ENCODE measurements at places on chromosomes 4 and X. TPM values are rescaled to one million over a fixed set of nuclear protein-coding genes. Genes with fewer than 3 reads are reported as not detected.

DNA sequence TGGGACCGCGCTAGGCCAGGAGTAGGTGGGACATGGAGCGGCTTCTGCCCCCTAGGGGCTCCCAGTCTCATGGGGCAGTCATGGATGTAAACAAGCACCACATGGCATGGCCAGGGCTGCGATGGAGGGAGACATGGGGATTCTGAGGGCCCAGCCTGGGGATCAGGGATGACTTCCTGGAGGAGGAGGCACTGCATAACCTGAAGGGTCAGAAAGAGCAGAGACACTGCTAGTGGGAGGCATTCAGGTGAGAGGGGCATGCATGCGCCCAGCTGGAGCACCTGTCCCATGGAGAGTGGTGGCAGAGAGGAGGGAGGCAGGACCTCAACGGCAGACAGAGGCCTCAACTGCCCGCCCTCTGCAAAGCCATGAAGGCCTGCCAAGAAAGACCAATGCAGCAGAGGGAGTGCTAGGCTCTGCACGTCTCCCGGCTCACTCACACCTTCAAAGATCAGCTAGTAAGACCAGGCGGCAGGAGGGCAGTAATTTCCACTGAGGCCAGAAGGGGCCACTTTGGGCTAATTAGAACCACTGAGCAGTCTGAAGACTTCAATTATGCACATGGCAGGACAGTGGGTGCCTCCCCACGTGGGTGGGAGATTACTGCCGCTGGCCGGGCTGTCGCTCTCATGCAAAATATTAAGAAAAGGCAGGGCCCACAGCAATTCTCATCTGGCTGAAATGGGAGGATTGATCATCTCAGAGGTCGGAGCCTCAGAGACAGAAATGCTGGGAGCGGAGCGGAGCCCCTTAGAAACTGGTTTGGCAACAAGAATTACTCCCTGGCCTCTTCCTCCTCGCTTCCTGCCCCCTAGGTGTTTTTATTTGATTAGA is 69.6 kb downstream of the PPP2R2C start:
- no peak for DNase-seq

GRCh38 chr4:84944947-84945346 is 21.5 kb downstream of the WDFY3 start:
- no peak for DNase-seq

DNA sequence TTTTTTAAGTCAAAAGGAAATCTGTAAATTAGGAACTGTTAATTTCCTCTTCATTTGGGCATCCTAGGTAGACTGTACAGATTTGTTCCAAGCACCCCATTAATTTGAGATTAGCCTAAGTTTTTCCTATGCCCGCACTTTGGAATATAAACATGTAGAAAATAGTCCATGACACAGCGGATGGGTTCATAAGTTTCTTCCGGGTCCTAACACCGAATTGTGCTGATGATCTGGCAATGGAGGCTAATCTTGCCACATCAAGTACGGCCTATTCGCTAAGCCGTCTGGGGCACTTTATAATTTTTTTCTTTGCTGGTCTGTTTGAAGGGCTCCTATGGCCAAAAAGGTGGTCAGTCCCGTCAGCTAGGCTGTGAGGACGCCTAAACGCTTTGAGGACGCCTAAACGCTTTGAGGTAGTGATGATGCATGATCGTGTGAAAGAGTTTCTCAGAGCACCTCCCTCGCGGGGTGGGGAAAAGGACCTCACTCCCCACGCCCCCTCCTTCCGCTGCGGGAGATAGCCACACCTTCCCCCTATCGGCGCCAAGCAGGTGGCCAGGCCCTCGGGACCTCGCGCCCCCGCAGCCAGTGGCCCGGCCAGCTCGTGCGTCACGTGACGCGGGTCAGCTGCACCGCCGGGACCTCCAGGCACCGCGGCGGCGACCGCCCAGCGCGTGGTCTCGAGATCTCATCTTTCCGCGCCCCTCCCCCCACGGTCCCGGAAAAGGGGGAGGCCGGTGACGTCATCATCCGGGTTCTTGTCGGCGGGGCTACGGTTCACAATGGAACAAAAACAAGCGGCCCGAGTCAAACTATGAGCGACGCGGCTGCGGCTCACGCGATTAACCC is 977 bp upstream of the USP9X start:
- DNase-seq, result peak; percentile 99

DNA sequence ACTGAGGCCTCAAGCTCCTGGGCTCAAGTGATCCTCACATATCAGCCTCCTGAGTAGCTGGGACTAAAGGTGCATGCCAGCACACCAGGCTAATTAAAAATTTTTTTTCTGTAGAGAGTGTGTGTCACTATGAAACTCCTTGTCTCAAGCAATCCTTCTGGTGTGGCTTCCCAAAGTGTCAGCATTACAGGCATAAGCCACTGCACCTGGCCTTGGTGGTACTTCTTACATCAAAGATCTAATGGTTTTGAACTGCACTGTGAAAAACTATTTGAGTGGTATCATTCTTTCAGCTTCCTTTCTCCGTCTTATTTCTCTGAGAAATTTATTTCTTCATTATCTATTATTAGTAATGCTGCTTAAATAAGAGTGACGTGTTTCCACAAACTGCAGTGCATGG is 98.5 kb downstream of the UNC5C start:
- DNase-seq, result no peak

DNA sequence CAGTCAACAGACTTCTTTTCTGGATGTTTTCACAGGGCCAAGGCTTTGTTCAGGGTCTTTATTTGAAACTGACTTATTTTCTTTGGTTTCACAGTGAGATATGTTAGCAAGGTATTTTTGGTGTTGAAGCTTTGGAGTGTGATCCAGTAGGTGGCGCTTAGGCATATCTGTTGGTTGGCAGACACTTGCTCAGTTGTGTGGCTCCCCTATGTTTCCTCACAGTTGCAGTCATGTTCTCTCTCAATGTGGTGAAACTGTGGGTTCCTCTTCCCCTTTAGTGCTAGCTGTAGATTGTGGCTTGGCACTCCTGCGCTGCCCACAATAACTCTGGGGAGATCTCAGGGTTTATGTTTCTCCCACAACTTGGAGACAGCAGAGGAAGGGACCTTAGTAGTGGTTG is 460.8 kb downstream of the SLITRK2 start:
- no peak for DNase-seq

DNA sequence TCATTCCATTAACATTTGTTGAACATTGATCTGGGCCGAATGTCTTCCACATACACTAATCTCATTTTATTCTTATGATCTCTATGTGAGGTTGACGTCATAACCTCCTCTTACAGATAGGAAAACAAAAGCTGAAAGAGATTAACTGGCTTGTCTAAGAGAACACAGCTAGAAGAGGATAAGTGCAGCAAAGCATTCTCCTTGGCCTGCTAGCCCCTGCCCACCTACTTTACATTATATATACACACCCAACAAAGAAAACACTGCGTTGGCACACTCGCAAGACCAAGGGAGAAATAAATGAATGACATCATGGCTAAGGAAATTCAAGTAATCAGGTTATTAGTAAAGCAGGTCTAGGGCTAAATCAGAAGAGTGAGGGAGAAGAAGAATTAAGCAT is 138.4 kb downstream of the PARM1 start:
- DNase-seq, result no peak

TMSB15B gene
- not detected for total RNA-seq

GRCh38 chr4:71634364-71634763 is 149.5 kb downstream of the GC start:
- no peak for DNase-seq

GRCh38 chr4:86991994-86992393 is 57.2 kb downstream of the AFF1 start:
- no peak for DNase-seq

BEX4 gene
- total RNA-seq, result 72.2 TPM

DNA sequence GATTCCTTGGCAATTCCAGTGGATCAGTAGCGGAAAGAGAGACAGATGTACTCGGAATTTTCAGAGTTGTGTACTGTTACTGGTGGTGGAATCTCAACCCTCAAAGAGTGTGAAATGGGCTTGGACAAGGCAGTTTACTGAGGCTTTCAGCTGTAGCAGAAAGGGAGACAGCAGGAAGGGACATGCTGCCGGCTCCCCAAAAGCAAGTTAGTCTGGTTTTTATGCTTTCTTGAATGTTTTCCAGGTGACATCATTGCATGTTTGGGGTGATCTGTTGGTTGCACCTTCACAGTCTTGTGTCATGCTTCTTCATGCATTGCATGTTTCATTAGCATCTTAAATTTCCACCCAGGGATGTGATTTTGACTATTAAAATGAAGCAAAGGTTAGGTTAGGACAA is 1282.2 kb downstream of the ADGRL3 start:
- DNase-seq, result no peak

TGIF2LX gene
- not detected for total RNA-seq

- DNase-seq, result no peak
These were observed 139.0 kb downstream of the TSPAN5 start for GRCh38 chr4:98519268-98519977.

GRCh38 chr4:162163892-162164759 is at the start of gene FSTL5:
FSTL5 (minus strand) TSS chr4:162164000; CDS start chr4:162111396, 52,604 bp downstream.
- DNase-seq, result peak; percentile 59

DNA sequence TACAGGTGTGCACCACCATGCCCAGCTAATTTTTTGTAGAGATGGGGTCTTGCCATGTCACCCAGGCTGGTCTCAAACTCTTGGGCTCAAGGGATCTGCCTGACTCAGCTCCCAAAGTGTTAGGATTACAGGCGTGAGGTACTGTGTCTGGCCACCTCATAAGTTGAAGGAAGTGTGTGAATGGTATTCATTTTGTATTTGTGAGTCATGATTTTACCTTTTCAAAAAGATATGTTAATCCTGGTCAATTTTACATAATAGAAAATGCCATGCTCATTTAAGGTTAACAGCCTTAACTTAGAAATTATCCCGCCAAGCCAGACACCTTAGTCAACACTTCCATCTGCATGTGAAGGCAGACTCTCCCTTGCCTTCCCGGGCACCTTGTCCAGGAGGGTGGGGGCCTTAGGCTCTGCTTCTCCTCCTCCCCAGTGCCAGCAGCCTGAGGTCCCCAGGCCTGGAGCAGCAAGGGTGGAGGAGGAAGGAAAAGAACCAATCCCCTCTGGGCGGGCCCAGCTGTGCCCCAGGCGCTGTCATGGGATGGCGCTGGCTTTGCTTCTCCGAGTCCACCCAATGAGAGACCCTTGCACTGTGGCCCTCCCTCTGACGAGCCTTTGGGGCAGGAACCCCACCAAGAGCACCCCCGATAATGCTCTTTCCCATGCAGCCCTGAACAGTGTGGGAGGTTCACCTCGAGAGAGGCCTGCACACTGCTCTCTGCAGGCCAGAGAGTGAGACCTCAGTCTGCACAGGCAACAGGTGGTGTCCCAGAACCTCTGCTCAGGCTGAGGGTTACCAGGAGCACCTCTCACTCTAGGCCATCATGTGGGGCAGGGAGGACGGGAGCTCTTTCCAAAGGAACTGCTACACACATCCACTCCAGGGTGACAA is 37.3 kb downstream of the RNF212 start:
- no peak for DNase-seq

GRCh38 chr4:47945930-47946726 is 31.7 kb upstream of the NFXL1 start:
- no peak for DNase-seq

DNA sequence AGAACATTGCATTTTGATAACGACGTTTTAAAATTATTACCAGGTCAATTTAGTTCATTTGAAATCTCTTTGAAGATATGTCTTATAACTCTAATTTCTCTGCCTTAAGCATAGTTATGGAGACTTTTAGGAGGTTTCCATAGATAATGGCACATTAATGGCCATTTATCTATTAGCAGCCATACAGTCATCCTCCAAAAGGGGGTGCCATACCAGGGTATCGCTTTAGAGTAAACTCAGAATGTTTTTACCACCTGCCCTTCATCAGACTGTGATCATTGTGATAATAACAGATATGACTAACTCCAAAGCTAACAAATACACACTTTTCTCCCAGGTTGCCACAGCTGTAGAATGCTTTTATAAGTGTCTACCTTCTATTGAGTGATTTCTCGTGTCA is 461.5 kb downstream of the FSTL5 start:
- DNase-seq, result no peak

DGKK gene
- not detected for total RNA-seq

DNA sequence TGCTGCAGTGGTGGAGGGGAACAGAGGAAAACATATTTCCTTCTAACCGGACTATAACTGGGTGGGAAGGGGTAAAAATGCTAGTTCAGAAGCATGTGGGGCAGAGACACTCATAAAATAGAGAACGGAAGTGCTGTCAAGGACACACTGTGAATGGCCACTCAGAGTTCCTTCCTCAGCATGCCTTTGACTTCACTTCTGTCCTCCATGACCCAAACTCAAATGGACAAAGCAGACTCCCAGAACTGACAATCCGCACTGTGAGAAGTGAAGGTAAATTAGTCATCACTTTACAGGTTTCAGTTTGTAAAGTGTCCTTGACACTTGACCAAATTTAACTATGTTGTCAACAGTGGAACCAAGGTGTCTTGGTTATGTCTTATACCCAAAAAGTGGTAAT is 30.2 kb upstream of the ELF2 start:
- DNase-seq, result no peak

GRCh38 chrX:119880552-119881437 is 9.2 kb downstream of the NDUFA1 start:
- DNase-seq, result no peak

- no peak for DNase-seq
These were observed 39.4 kb upstream of the IRF2 start for GRCh38 chr4:184513802-184514120.

- no peak for DNase-seq
These were observed 203.8 kb downstream of the ADGRA3 start for GRCh38 chr4:22312113-22312512.

- no peak for DNase-seq
These were observed 733 bp downstream of the CCNA2 start for GRCh38 chr4:121822796-121823504.

NSUN7 gene
- total RNA-seq, result 1.9 TPM

DNA sequence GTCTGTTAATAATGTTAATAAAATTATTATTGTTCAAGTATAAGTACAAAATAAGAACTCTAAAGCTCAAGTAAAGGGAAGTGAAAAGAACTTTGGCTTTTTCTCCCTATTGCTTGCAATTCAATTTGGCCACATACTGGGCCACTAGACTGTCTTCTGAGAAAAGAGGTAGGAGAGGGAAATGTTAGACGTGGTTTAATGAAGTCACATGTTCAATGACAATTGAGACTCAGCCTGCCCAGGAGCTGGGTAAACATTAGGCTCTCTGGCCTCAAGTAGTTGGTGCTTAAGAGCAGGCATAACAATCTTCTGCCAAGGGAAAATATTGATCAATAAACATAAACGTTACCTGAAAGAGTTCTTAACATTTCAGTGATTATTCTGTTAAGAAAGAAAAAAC is 15.1 kb upstream of the PRSS12 start:
- DNase-seq, result no peak
